ENCODE measurements at places on chromosomes 6 and 20. TPM values are rescaled to one million over a fixed set of nuclear protein-coding genes. Genes with fewer than 3 reads are reported as not detected.

The HMGCLL1 gene
- under 0.01 TPM for total RNA-seq

The NRN1 gene
- 29.0 TPM for total RNA-seq

The RAMACL gene
- 5.5 TPM for total RNA-seq

The SAMD5 gene
- not detected for total RNA-seq

The CD164 gene
- 212 TPM for total RNA-seq

The POM121L2 gene
- not detected for total RNA-seq

Measured in subcutaneous preadipocyte (primary cell).